ENCODE measurements at places on chromosomes 7 and 10. TPM values are rescaled to one million over a fixed set of nuclear protein-coding genes. Genes with fewer than 3 reads are reported as not detected.
A peak's percentile ranks its signal among the peaks of the same experiment; 100 is the strongest.

Gene KLF14
- not detected for total RNA-seq

Gene C10orf62
- total RNA-seq, result not detected

Gene NKX2-3
- total RNA-seq, result not detected

Gene GSAP
- total RNA-seq, result 1.9 TPM

Gene UCN3
- not detected for total RNA-seq

Gene PNLIPRP1
- not detected for total RNA-seq

Gene CLRN3
- not detected for total RNA-seq

Gene LBX1
- not detected for total RNA-seq

Gene PTPN12
- 68.2 TPM for total RNA-seq

Gene GNAT3
- not detected for total RNA-seq

DNA sequence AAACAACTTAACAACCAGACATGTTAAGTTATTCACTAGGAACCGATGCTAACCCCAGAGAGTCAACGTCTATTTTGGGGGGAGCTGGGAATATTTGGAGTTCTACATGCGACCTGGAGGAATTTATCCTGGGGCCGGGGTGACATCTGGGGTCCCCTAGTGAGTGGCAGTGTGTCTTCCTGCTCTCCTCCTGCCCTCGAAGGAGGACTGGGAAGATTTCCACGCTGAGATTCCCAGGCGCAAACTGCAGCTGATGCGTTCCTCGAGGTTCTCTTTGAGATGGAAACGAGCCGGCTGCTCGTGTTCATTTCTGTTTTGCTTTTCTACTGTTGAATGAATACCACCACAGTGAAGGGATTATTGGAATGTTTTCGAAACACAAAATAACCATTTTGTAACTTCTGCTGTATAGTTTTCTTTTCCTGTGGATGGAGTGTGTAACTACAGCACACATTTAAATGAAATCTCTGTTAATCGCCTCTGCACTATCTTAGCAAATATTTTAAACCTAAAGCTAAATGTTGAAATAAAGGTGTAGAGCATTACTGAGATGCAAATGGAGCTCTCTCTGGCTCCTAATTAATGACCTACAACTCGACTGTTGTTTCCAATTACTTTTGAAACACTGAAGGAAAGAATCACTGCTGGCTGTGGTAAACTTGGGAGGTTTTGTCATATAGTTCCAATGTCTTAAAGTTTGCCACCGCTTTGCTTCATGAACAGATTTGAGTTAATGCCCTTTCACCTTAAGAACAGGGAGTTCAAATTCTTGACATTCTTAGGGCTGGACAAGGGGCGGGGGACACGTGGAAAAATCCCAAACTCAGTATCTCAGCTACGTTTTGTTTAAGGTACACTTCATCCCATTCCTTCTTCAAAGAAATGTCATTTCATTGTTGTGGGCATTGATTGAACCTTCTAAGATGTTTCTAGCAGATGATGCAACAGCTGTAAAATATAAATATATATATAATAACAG is 21.1 kb downstream of the GATA3 start:
- no peak for DNase-seq
- H3K27me3 ChIP-seq, result peaks cover 37% of the 10 kb centered on the region
- H3K27ac ChIP-seq, result no peak overlapping the region
- no peaks in the 10 kb centered on the region for H3K36me3 ChIP-seq

GRCh38 chr10:58513188-58514110 is 777 bp downstream of the BICC1 start:
- H3K4me3 ChIP-seq, result peak overlapping the region; percentile 95
- H3K27ac ChIP-seq, result peak overlapping the region; percentile 94
- no peaks in the 10 kb centered on the region for H3K36me3 ChIP-seq

DNA sequence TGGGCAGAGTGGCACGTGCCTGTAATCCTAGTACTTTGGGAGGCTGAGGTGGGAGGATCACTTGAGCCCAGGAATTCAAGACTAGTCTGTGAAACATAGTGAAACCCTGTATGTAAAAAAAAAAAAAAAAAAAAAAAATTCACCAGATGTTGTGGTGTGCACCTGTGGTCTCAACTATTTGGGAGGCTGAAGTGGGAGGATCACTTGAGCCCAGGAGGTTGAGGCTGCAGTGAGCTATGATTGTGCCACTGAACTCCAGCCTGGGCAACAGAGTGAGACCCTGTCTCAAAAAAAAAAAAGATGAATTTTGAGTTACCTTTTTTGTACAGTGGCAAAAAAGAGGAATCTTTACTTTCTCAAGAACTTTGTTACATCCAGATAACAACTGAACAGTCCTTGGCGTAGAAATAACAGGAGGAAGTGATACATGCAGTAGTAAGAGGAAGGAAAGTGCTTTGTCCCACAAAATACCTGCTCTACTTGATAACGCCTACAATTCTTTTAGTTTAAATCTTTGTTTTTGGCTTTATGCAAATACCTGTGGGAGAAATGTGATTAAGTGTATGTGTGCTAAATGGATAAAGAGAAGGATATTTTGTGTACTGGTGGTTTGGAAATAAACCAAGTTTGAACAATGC is 29.3 kb downstream of the SPAG6 start:
- no peaks in the 10 kb centered on the region for H3K27me3 ChIP-seq
- no peak for DNase-seq
- no peak overlapping the region for H3K4me3 ChIP-seq
- H3K4me1 ChIP-seq, result peaks cover 4% of the 10 kb centered on the region
- no peaks in the 10 kb centered on the region for H3K36me3 ChIP-seq

- H3K4me3 ChIP-seq, result no peak overlapping the region
- H3K36me3 ChIP-seq, result peaks cover 3% of the 10 kb centered on the region
- H3K4me1 ChIP-seq, result peaks cover 24% of the 10 kb centered on the region
- DNase-seq, result no peak
- peak overlapping the region; percentile 42 for H3K27ac ChIP-seq
- H3K27me3 ChIP-seq, result no peaks in the 10 kb centered on the region
Measured at GRCh38 chr7:46772776-46773175, 809.1 kb downstream of the TNS3 start.

DNA sequence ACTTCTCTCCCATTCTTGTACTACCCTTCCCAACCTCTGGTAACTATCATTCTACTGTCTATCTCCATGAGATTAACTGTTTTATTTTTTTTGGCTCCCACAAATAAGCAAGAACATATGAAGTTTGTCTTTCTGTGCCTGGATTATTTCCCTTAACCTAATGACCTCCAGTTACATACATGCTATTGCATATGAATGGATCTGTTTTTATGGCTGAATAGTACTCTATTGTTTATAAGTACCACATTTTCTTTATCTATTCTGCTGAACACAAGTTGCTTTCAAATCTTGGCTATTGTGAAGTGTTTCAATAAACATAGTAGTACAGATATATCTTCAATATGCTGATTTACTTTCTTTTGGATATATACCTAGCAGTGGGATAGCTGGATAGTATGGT is 376.6 kb upstream of the KCND2 start:
- peaks cover 3% of the 10 kb centered on the region for H3K36me3 ChIP-seq
- DNase-seq, result no peak
- no peak overlapping the region for H3K27ac ChIP-seq
- H3K4me3 ChIP-seq, result no peak overlapping the region
- peaks cover 6% of the 10 kb centered on the region for H3K4me1 ChIP-seq

- no peaks in the 10 kb centered on the region for H3K27me3 ChIP-seq
- no peaks in the 10 kb centered on the region for H3K4me1 ChIP-seq
- no peak overlapping the region for H3K27ac ChIP-seq
- no peak overlapping the region for H3K4me3 ChIP-seq
- no peaks in the 10 kb centered on the region for H3K36me3 ChIP-seq
Measured at GRCh38 chr7:118642396-118642795, 417.9 kb downstream of the ANKRD7 start.

DNA sequence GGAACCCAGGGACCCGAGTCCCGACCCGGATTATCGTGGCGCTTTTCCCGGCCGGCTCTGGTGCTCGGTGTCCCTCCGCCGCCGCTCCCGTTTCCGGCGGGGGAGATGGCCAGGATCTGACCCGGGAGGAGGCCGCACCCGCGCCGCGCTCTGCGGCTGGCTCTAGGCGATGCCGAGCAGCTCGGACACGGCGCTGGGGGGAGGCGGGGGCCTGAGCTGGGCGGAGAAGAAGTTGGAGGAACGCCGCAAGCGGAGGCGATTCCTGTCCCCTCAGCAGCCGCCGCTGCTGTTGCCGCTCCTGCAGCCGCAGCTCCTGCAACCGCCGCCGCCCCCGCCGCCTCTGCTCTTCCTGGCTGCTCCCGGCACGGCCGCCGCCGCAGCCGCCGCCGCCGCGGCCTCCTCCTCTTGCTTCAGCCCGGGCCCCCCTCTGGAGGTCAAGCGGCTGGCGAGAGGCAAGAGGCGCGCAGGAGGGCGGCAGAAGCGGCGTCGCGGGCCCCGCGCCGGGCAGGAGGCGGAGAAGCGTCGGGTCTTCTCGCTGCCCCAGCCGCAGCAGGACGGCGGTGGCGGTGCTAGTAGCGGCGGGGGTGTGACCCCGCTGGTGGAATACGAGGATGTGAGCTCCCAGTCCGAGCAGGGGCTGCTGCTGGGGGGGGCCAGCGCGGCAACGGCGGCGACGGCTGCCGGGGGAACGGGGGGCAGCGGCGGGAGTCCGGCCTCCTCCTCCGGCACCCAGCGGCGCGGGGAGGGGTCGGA is 593 bp downstream of the CDK13 start:
- DNase-seq, result no peak
- peaks cover 5% of the 10 kb centered on the region for H3K36me3 ChIP-seq
- peak overlapping the region; percentile 99 for H3K27ac ChIP-seq

- H3K27me3 ChIP-seq, result no peaks in the 10 kb centered on the region
- H3K4me1 ChIP-seq, result peaks cover 43% of the 10 kb centered on the region
- H3K4me3 ChIP-seq, result no peak overlapping the region
- H3K27ac ChIP-seq, result no peak overlapping the region
- no peak for DNase-seq
Measured at GRCh38 chr7:134988161-134988560, 1.9 kb downstream of the AGBL3 start.

- H3K27ac ChIP-seq, result no peak overlapping the region
- H3K4me1 ChIP-seq, result peaks cover 10% of the 10 kb centered on the region
- H3K27me3 ChIP-seq, result no peaks in the 10 kb centered on the region
- no peaks in the 10 kb centered on the region for H3K36me3 ChIP-seq
- DNase-seq, result no peak
Measured at GRCh38 chr10:96365571-96365970, 6.8 kb upstream of the OPALIN start.

DNA sequence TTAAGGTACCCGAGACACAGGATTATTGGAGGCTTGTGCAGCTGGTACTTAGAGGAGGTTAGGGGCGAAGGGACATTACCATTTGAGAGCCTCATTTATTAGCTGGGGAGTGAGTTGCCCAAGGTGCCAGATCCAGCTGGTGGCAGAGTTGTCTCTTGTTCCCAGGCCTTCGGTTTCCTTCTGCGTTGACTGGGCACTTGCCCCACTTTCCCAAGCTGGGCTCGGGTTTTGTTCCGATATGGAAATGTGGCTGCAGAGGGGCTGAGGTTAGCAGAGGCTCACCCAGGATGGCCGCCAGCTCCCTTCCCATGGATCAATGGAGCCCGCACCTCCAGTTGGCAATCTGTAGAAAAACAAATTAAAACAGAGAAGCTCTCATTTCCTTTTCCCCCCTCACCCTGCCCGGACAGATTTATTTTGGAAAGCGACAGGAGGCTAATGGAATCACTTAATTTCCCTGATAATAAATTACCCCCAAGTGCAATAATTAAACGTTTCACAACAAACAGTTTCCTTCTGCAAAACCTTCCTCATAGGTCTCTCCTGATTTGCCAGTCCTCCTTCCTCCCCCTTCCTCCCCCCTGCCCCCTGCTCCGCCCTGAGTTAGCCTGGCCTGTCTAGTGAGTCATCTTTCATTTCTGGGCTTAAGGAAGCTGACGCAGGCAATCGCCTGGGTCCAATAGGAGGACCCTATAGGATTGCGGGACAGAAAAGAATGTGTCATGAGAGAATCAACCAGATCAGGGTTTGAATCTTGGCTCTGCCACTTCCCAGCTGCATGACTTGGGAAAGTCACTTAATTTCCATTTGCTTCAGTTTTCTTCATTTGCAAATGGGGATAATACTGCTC is 51.7 kb downstream of the ADRA2A start:
- peaks cover 2% of the 10 kb centered on the region for H3K36me3 ChIP-seq
- H3K27ac ChIP-seq, result no peak overlapping the region
- H3K4me1 ChIP-seq, result no peaks in the 10 kb centered on the region

GRCh38 chr7:69208276-69208675 is 390.0 kb upstream of the AUTS2 start:
- no peaks in the 10 kb centered on the region for H3K4me1 ChIP-seq
- H3K36me3 ChIP-seq, result no peaks in the 10 kb centered on the region
- no peak overlapping the region for H3K27ac ChIP-seq
- no peak overlapping the region for H3K4me3 ChIP-seq
- H3K27me3 ChIP-seq, result peaks cover 18% of the 10 kb centered on the region
- no peak for DNase-seq

GRCh38 chr7:18153183-18153748 is 125.6 kb upstream of the PRPS1L1 start:
- no peaks in the 10 kb centered on the region for H3K36me3 ChIP-seq
- DNase-seq, result no peak
- peaks cover 6% of the 10 kb centered on the region for H3K27me3 ChIP-seq
- H3K27ac ChIP-seq, result no peak overlapping the region
- peaks cover 3% of the 10 kb centered on the region for H3K4me1 ChIP-seq

DNA sequence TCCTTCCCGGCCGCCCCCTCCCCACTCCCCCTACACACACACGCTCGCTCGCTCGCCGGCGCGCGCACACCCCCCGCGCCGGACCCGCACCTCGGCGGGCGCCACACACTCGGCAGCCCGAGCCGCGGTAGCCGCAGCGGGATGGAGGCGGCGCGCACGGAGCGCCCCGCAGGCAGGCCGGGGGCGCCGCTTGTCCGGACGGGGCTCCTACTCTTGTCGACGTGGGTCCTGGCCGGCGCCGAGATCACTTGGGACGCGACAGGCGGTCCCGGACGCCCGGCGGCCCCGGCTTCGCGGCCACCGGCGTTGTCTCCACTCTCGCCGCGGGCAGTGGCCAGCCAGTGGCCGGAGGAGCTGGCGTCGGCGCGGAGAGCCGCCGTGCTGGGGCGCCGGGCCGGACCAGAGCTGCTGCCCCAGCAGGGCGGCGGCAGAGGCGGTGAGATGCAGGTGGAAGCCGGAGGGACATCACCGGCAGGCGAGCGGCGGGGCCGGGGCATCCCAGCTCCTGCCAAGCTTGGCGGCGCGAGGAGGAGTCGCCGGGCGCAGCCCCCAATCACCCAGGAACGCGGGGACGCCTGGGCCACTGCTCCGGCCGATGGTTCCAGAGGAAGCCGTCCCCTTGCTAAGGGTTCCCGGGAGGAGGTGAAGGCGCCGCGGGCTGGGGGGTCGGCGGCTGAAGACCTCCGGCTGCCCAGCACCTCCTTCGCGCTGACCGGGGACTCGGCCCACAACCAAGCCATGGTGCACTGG is at the start of gene SORCS3:
SORCS3 (plus strand) TSS at position 104 of the 750 bp plus-strand sequence.
- H3K27me3 ChIP-seq, result peaks cover 75% of the 10 kb centered on the region
- DNase-seq, result no peak
- peak within 1 kb of the TSS; percentile 58 for H3K4me3 ChIP-seq
- H3K27ac ChIP-seq, result no peak within 1 kb of the TSS
- peaks cover 8% of the 10 kb centered on the region for H3K36me3 ChIP-seq
- H3K4me1 ChIP-seq, result peaks cover 14% of the 10 kb centered on the region

- H3K36me3 ChIP-seq, result no peaks in the 10 kb centered on the region
- peaks cover 52% of the 10 kb centered on the region for H3K4me1 ChIP-seq
- peak overlapping the region; percentile 91 for H3K27ac ChIP-seq
- DNase-seq, result no peak
Measured at GRCh38 chr10:61629576-61629975, 33.2 kb upstream of the CABCOCO1 start.

GRCh38 chr10:12780634-12781601 is 220.6 kb downstream of the CCDC3 start:
- no peak for DNase-seq
- H3K36me3 ChIP-seq, result peaks cover 15% of the 10 kb centered on the region
- peaks cover 5% of the 10 kb centered on the region for H3K4me1 ChIP-seq
- no peaks in the 10 kb centered on the region for H3K27me3 ChIP-seq
- H3K27ac ChIP-seq, result no peak overlapping the region

GRCh38 chr10:46250898-46251856 is 35.6 kb upstream of the ANTXRL start:
- H3K36me3 ChIP-seq, result no peaks in the 10 kb centered on the region
- no peak for DNase-seq
- peaks cover 4% of the 10 kb centered on the region for H3K4me1 ChIP-seq
- H3K27ac ChIP-seq, result no peak overlapping the region
- peaks cover 2% of the 10 kb centered on the region for H3K27me3 ChIP-seq

Measured in chondrocyte (in vitro differentiated cells).